ENCODE measurements at places on chromosomes 4 and X.

GRCh38 chrX:152025656-152026440, 51.4 kb upstream of the GABRE start:
- DNase-seq: no peak

DNA sequence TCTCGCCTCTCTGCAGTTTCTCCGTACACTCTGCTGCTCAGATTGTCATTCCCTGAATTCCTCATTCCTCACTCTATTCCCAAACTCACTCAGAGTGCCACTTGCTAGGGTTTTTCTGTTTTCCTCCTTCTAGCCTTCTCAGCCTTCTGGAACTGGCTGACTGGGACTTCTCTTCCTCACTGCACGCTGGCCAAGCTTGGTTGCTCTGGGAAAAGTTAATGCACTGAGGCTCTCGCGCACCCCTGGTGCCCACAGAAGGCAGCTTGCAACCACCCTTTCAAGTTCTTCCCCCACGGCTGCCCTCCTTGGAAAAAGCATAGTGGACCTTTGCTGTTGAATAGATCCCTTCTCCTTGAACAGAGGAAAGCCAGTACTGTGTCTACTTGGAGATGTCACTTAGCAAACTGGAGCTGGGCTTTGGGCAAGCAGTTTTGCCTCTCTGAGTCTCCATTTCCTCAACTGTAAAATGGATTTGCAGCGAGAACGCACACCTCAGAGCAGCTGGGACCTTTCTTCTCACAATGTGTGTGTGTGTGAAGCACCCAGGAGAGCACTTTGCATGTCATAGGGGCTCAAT, 6.0 kb upstream of the CCKAR start:
- DNase-seq: no peak

DNA sequence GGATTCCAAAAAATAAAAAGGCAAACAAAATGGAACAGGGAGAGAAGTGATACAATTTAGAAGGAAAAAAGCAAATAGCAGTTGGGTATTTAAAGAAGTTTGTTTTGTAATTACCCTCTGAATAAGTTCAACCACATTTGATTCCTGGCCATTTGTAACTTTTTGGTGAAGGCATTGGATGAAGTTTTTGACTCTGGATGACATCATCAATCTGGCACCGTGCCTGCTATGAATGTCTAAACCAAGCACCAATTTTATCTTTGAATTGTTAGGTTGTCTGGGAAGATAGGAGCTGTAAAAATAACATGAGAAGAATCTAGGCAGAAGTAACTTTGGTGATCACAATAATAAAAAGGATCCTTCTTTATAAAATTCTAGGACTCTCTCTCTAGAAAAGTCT, 29.5 kb downstream of the TMPRSS11A start:
- no peak for DNase-seq

GRCh38 chr4:30904215-30904555, 184.0 kb downstream of the PCDH7 start:
- no peak for DNase-seq

DNA sequence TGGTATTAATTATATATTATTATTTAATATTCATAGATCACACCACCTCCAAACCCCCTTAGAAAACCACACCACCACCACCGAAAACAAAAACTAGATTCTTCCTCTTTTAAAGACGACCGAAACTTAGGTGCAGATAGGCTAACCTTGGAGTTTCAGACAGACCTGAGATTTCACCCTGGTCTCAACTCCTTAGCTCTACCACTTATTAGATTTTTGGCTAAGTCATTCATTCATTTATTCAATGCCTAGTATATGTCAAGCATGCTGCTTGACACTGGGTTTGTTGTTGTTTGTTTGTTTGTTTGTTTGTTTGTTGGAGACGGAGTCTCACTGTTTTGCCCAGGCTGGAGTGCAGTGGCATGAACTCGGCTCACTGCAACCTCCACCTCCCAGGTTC, 9.5 kb upstream of the BMP2K start:
- DNase-seq: no peak

- no peak for DNase-seq
Observed at GRCh38 chrX:124475358-124475757, 129.0 kb downstream of the SH2D1A start.

DNA sequence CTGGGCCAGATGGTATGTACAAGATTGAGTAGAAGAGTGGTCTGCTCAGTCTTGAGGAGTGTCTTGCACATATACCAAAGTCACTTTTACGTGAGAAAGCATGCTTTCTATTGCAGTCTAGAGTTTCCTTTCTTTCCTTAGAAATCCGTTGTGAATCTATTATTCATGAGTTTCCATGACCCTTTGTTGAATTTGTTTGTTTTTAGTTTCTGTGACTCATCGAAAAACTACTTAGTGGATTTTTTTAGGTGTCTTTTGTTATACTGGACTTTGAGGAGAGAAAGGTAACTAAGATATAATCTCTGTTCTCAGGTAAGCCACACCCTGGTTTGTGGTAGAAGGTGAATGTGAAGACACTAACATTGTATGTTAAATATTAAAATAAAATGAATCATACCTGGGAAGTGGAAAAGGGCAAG, 23.0 kb downstream of the GALNT7 start:
- no peak for DNase-seq

DNA sequence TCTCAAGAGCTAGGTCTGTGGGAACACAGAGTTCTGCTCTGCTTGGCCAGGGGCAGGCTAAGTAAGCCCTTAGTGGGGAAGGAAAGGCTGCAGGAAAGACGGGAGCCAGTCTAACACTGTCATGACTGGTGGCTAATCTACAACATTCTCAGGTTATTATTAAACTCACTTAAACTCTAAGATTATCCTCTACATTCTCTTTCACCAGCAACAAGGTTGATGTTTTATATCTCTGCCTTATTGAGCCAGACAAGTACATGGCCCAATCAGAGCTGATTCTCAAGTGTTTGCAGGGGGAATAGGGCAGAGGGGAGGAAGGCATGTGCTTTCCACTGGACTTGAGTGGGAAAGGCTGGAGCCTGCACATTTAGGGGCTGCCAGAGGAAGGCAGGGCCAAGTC, 50.9 kb upstream of the FAM241A start:
- DNase-seq: no peak

DNA sequence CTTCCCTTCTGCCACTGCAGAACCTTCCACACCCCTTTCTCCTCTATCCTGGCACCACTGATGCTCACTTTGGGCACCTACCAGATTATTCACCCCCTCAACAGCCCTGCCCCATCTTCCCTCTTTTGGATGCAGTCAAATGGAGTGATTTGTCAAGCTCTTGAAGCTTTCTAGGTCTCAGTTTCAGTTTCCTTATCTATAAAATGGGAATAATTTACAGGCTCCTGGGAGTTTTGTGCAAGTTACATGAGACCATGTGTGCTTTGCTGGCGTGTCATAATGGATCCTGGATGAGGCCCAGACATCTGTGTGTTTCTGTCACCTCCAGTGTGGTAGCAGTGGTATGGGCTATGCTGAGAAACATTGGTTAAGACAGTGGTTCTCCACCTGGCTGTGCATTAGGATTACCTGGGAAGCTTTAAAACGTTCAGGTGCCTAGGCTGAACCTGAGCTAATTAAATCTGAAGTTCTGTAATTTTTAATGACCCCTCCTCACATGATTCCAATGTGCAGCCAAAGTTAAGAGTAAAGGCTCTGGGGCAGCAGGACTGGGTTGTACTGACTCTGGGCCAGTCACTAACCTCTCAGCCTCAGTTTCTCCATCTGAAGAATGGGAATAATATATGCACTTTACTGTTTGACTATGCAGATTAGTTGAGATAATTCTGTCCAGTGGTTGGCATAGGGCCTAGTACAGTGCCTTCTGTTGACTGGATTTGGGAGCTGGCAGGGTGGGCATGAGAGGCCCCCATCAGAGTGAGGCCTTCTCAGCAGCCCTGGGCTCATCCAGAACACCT, 6.8 kb upstream of the MGST2 start:
- no peak for DNase-seq

GRCh38 chrX:36310136-36310535, 390.6 kb downstream of the CFAP47 start:
- DNase-seq: no peak

GRCh38 chr4:56222514-56222913, 164.8 kb downstream of the AASDH start:
- DNase-seq: no peak

DNA sequence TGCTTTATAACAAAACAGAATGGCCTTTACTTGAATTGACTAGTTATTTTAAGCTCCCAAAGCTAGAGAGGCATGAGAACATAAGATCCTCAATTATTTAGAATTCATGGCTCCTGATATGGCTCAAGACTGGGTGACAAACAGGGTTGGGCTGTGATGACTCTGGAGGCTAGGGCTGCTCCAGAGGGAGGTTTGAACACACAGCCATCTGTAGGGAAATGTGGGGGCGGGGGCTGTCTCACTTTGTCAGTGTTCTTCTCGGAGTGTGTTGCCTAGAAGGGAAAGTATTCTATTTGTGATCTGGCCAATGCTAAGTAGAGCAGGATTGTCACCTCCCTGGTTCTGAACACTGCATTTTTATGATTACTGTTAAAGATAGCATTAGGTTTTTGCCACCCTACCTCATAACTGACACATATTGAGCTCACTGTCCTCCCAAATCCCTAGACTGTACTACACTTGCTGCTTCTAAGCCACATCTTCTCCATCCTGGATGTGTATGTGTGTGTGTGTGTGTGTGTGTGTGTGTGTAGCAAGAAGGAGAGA, 45.9 kb downstream of the VSIG4 start:
- DNase-seq: no peak

DNA sequence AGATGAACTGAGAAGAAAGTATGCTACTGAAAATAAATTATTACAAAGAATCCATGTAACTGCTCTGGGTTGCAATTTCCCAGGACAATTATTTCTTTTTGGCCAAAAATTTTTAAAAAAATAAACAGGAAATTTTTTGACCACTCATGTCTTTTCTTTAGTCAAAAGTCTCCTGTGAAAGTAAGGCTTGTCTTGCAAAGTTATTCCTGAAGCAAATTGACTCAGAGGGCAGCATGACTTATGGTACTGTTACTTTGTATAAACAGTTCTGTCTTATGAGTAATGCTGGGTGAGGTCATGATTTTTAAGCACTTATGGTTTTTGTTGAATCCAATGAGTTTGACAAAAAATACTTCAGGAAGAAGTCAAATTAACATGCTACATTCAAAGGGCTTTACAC, 292.8 kb upstream of the ARSJ start:
- no peak for DNase-seq

- no peak for DNase-seq
Observed at GRCh38 chrX:132837126-132837525, 121.3 kb downstream of the HS6ST2 start.

- DNase-seq: no peak
Observed at GRCh38 chrX:115968436-115969252, 201.9 kb upstream of the AGTR2 start.

GRCh38 chrX:80174925-80175574, 160.5 kb downstream of the TBX22 start:
- no peak for DNase-seq

GRCh38 chrX:2913118-2913517, 16.0 kb downstream of the ARSD start:
- DNase-seq: no peak

DNA sequence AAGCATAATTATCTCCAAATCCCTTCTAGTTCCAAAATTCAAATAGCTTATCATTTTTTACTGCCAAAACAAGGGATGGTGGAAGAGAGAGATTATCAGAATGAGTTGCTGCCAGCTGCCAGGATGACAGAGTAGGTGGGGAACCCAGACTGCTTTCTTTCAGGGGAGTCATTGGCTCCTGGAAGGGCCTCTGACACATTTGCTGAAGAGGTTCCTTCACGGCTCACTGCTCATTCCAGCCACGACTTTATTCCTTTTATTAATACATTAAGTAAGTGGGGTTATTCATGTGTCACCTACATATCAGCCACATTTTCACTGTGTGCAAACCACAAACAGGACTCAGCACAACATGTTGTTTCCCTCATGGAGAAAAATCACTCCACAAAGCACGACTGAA, 12.7 kb upstream of the SMIM43 start:
- DNase-seq: no peak

GRCh38 chr4:123741906-123742305, 345.3 kb downstream of the SPRY1 start:
- DNase-seq: no peak

- DNase-seq: no peak
Observed at GRCh38 chr4:16106956-16107355, 23.1 kb upstream of the PROM1 start.

DNA sequence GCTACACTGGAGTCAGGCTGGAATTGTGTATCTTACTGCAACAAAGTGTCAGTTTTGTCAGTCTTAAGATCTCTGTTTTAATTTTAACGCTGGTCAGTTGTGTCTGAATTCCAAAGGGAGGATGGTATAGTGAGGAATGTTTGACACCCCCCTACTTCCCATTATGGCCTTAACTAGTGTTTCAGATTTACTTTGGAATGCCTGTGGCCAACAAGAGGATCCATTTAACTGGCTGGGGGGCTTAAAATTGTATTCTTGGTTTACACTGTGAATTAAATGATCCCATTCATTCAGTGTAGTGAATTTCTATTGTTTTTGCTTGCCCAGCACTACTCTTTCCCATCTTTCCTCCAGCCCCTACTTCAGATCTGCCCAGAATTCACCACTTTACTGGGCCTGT, 75.8 kb upstream of the IQCM start:
- no peak for DNase-seq

GRCh38 chrX:13258052-13258444, 61.8 kb downstream of the ATXN3L start:
- DNase-seq: no peak

DNA sequence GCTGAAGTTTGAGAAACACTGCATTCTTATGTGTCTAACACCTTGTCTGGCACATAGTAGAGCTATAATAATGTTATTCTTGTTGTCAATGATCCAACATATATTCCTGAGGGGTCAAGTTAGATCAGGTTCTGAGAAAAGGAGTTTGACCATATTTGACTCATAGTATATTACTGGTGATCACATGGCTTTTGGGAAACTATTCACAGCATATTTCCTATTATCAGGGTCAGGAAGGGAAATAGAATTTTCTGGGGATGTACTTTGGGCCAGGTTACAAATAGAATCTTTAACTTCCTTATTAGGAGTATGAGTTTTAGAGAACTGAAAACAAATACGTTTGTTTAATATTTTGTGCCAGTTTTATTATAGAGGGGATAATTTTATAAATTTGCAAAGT, 11.6 kb downstream of the IL15 start:
- DNase-seq: no peak

DNA sequence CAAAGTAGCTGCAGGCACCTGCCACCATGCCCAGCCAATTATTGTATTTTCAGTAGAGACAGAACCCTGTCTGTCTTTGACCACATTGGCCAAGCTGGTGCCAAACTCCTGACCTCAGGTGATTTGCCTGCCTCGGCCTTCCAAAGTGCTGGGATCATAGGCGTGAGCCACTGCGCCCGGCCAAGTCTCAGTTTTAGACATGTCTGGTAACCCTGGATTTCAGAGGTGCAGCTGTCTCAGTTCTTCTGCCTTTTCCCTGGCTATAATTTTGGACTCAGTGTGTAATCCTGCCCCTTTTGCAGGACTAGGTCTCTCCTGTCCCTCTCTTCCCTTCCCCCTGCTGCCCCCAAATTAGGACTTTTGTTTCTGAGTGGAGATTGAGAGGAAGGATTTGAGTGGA, 46.6 kb downstream of the FAM193A start:
- DNase-seq: no peak

- no peak for DNase-seq
Observed at GRCh38 chr4:130395871-130396270, 1299.9 kb downstream of the C4orf33 start.
